Memory B cell (primary cell): ENCODE measurements at places on chromosomes 5 and 9.
A peak's percentile ranks its signal among the peaks of the same experiment; 100 is the strongest.

DNA sequence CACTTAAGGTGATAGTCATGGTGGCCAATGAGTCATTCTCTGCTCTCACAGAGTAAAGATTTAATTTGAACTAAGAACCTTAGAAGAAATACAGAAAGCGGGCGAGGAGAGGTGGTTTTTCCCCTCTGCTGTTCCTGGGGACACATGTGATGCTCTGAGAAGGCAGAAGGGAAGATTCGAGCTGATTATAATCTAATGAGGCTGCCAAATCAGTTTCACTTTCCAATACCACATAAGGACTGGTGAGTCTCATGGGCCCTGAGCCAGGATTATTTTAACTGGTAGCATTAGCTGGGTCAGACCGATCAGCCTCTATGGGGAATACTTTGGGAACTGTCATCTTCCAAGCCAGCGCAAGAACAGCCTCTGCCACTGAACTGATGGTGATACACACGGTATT lies 116.5 kb downstream of the SLC1A3 start:
- no peaks in the 10 kb centered on the region for H3K27me3 ChIP-seq
- peak overlapping the region; percentile 86 for H3K4me3 ChIP-seq
- peak overlapping the region; percentile 87 for H3K27ac ChIP-seq
- peaks cover 9% of the 10 kb centered on the region for H3K36me3 ChIP-seq
- H3K4me1 ChIP-seq, result peaks cover 46% of the 10 kb centered on the region
- peak; percentile 16 for DNase-seq

- H3K36me3 ChIP-seq, result peaks cover 2% of the 10 kb centered on the region
- H3K27ac ChIP-seq, result no peak overlapping the region
- no peak overlapping the region for H3K4me3 ChIP-seq
- H3K4me1 ChIP-seq, result no peaks in the 10 kb centered on the region
- no peak for DNase-seq
These were observed 303.9 kb upstream of the DAP start for GRCh38 chr5:11064763-11065450.

DNA sequence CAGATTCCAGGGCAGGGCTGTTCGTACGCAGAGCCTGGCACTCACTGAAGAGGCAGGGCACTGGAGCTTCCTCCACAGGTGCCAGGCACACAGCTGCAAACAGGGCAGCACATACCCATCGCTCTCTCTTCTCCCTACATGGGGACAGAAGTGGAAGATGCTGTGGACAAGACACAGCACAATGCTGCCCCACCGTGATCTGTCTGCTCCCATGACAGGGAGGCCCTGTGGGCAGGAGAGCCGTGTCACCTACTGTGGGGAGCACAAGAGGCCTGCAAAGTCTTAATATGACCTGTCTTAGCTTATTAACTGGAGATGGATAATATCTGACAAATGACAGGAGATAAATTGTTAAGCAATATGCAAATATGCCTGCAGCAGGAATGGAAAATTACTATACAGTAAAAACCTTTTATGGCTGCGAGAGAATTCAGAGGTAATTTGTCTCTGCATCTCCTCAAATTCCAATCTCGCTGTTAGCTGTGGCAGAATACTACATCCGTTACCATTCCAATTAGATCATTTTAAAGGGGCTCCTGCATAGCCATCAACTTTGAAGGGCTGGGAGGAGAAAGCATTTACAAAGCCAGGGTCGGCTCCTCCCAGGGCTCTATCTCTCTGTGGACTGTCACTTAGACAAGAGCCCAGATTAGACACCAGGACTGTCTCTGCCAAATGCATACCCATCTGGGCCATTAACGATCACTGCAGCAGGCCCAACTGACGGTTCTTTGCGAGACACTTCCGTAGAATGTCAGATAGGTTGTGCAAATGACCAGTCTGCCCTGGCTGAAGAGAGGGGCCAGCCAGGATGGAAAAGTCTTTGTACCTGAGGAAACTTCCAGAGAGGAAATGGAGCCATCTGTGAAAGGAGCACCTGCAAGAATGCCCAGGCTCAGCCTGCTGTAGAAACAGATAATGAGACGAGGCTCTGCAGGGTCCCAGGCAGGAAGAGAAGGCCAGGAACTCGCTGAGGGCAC lies 90.7 kb upstream of the FSTL4 start:
- no peak overlapping the region for H3K4me3 ChIP-seq
- no peak for DNase-seq
- peaks cover 8% of the 10 kb centered on the region for H3K27me3 ChIP-seq
- peaks cover 6% of the 10 kb centered on the region for H3K4me1 ChIP-seq
- no peak overlapping the region for H3K27ac ChIP-seq

DNA sequence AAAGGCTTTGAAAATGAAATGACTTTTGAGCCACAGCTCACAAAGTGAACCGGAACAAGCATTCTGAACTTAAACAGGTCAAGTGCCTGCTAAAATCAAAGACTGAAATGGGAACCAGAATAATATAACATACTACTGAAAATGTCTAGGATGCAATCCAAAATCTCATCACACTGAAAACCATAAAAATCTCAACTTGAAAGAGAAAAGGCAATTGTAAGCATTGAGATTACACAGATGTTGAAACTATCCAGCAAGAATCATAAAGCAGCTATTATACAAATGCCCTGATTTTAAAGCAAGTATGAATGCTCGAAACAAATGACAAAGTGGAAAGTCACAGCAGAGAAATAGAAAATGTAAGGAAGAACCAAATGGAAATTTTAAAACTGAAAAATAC lies 211.5 kb upstream of the GAS1 start:
- H3K27me3 ChIP-seq, result no peaks in the 10 kb centered on the region
- DNase-seq, result no peak
- H3K36me3 ChIP-seq, result no peaks in the 10 kb centered on the region
- no peak overlapping the region for H3K27ac ChIP-seq

DNA sequence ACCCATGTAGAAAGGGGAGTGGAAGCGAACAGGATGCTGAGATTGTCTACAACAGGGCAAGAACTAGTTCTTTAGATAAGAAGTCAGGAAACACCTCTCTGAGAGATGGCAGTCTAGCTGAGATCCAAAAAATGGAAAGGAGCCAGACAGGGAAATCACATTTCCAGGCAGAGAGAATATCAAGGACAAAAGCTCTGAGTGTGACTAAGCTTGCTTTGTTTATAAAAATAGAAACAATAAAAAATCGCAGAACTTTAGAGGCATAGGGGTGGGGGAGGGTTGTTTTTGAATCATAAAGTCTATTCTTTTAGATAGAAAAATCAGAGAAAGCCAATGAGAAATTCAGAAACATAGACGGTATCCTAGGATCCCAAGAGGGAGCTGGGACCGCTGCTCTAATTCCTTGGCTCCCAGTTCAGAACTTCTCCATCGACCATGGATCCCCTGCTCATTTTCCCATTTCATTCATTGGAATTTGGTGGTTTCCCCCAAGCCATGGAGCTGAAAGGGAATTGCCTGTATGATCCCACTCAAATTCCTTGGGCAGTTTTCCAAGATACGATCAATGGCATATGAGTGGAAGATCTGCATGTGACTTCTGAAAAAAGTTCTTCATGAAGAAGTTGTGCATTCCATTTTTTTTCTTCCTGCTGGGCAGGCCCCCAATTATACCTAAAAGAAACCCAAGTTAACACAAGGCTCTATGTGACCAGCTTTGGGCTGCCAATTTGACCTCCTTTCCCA lies 182.0 kb downstream of the GRIA1 start:
- H3K4me3 ChIP-seq, result no peak overlapping the region
- H3K27me3 ChIP-seq, result no peaks in the 10 kb centered on the region
- no peak for DNase-seq

DNA sequence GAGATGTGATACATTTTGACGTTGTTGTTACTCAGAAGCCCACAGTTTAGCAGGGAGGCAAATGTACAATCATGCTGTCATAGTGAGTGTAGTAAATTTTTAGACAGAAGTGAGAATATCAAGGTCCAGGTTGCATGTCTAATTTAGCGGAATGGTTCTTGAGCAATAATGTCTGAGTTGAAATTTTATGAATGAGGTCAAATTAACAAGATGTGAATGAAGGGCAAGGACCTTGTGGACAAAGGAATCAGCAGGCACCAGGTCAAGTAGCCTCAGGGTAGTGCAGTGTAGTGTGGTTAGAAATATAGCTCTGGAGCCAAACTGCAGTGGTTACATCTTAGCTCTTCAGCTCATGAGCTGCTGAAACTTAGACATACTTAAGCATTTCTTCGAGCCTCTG lies 36.2 kb downstream of the TNFSF8 start:
- H3K4me1 ChIP-seq, result peaks cover 40% of the 10 kb centered on the region
- no peak for DNase-seq
- H3K27ac ChIP-seq, result peak overlapping the region; percentile 28
- H3K4me3 ChIP-seq, result no peak overlapping the region
- no peaks in the 10 kb centered on the region for H3K36me3 ChIP-seq
- no peaks in the 10 kb centered on the region for H3K27me3 ChIP-seq

GRCh38 chr5:69083412-69083811 lies 10.4 kb upstream of the SLC30A5 start:
- H3K27ac ChIP-seq, result no peak overlapping the region

DNA sequence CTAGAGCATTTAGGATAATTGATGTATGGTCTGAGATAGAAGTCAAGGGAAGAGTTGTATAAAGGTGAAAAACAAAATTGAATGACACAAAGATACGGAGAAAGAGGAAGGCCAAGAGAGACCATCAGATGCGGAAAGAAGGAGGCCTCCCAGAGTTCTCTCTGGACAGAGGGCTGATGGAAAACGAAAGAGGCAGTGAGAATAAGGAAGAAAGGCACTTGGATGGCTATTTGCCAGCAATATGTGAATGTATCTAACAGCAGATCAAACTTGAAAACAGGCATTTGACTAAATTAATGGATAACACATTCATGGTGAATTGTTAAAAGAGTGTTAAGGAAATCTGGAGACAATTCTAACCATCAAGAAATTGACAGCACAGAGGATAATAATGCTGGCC lies 2.4 kb upstream of the DOCK8 start:
- no peak overlapping the region for H3K4me3 ChIP-seq
- H3K4me1 ChIP-seq, result peaks cover 15% of the 10 kb centered on the region
- no peak overlapping the region for H3K27ac ChIP-seq

- no peak overlapping the region for H3K27ac ChIP-seq
- no peaks in the 10 kb centered on the region for H3K27me3 ChIP-seq
- H3K36me3 ChIP-seq, result no peaks in the 10 kb centered on the region
- H3K4me3 ChIP-seq, result no peak overlapping the region
These were observed 886.8 kb upstream of the SEMA6A start for GRCh38 chr5:117461403-117461802.

DNA sequence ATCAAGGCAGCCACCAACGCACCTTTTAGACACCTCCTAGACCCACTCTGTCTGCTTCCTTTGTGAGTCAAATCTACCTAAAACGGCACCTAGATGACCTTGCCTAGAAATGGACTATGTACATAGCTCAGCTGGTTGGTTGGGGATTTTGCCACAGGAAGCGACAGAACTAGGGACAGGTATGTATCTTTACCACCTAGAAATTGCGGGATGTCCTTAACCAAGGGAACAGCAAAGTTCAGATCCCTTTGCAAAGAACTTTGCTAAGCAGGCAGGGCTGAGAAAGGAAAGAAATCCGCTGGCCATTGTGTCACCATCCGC lies 2.0 kb upstream of the ENC1 start:
- H3K4me1 ChIP-seq, result peaks cover 27% of the 10 kb centered on the region
- H3K36me3 ChIP-seq, result no peaks in the 10 kb centered on the region
- no peak overlapping the region for H3K4me3 ChIP-seq

DNA sequence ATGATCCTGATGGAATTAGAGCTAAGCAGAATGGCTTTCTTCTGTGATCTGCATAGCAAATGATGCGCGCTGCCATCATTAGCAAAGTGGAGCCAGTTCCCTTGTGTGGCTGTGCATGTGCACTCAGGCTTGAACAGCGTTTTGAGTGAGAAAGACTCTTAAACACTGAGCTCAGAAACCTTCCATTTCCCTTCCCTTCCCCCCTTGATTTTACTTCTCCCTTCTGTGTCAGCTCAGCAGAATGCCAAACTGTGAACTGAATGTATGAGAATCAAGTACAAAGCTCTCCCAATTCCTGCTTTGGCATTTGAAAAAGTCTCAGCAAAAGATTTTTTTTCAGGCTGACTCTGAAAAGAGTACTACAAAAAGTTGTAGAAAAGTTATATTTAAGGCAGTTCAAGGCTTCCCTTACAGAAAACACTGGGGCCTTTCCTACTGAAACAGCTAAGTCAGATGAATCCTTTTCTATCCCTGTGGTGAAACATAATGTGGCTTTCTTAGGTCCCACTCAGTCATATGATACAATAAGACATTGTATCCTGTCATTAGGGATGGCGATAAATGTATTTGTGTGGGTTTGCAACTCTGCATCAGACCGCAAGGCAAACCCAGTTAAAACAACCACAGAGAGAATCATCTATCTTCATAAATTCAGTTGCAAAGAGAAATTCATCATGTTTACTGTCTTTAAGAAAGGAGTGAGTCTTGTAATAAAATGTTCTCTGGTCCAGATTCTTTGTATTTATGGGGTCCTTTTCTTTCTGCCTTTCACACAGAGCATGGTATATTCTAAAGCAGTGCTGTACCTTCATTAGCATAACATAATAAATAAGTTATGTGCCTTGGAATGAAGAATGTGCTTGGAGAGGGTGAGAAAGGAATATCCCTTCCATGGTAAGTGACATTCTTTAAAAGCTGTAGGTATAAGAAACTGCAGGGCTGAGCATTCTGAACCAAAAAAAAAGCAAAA lies 222.6 kb downstream of the CAAP1 start:
- no peak overlapping the region for H3K4me3 ChIP-seq
- H3K27ac ChIP-seq, result no peak overlapping the region
- H3K36me3 ChIP-seq, result no peaks in the 10 kb centered on the region
- H3K4me1 ChIP-seq, result no peaks in the 10 kb centered on the region

GRCh38 chr5:144697847-144698262 lies 527.2 kb downstream of the KCTD16 start:
- H3K4me3 ChIP-seq, result no peak overlapping the region
- no peak overlapping the region for H3K27ac ChIP-seq
- H3K36me3 ChIP-seq, result no peaks in the 10 kb centered on the region
- H3K27me3 ChIP-seq, result peaks cover 1% of the 10 kb centered on the region
- no peak for DNase-seq

DNA sequence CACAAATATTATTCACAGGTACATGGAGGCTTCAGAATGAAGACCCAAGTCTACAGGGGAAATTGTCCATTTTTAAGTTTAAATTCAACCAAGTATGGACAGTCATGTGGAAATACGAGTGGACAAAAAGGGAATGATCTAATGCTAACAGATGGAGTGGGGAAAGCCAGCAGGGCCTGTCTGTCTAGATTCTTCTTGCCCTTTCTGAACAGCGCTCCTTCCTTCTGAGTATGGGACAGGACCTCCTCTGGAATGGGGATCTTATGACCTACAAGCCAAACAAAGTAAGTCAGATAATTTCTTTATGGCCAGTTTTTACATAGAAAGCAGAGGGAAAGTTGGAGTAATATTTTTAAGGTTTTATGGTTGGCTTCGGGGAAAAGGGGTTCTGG lies 119.8 kb upstream of the NEK6 start:
- peaks cover 21% of the 10 kb centered on the region for H3K4me1 ChIP-seq
- no peaks in the 10 kb centered on the region for H3K27me3 ChIP-seq
- no peaks in the 10 kb centered on the region for H3K36me3 ChIP-seq
- peak overlapping the region; percentile 71 for H3K4me3 ChIP-seq
- H3K27ac ChIP-seq, result peak overlapping the region; percentile 93
- DNase-seq, result no peak

DNA sequence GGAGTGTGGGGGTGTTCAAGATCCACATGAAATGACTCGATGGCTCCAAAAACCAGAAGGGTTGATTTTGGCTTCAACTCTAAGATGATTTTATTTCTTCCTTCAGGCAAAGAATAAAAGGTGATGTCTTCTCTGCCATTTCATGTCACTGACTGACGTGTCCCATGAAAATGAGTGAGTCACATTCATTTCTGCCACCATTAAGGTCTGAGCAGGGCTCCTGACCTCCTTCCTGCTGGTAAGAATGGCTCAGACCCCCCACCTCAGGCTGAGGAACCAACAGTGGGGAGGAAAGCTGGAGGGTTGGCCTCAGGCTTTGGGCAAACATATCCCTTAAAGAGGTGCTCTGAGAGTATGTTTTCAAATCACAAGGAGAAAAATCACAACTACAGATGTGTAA lies 53.9 kb upstream of the ZNF354A start:
- H3K36me3 ChIP-seq, result no peaks in the 10 kb centered on the region
- no peaks in the 10 kb centered on the region for H3K4me1 ChIP-seq
- H3K4me3 ChIP-seq, result no peak overlapping the region
- H3K27ac ChIP-seq, result no peak overlapping the region
